ENCODE measurements at places on chromosomes 1 and 21.

DNA sequence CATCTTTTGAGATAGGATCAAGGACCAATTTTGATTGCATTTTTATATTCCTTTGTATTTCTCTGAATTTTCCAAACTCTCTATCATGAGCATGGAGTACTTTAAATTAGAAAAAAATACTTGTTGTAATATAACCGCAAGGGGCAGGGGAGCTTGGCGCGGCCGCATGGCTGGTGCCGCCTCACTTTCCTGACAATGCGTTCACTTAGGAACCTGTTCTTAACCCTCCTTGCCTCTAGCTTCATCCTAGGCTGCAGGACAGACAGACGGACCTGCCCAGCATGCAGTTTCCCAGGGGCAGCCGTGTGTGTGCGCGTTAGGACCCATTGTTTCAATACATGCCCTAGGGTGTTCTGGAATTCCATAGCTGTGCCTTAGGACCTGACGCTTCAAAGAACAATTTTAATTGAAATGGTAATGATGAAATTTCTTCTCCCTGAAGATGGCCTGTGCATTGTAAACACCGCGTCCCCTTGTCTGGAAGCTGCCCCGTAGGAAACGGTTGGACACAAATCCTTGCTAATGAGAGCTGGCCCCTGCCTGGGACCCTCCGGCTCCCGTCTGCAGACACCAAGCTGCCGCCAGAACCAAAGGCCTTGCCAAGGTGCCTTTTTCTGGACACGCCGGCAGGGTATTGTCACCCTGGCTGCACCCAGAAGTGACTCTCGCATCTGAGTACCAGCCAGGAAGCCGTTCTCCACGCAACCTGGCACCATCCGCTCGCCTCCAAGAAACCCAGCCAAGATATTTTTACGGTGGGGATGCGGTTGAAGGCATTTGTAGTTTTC, 466.4 kb downstream of the NPHP4 start:
- DNase-seq, result no peak

GRCh38 chr1:39805385-39805784, 16.7 kb upstream of the BMP8B start:
- DNase-seq, result no peak

DNA sequence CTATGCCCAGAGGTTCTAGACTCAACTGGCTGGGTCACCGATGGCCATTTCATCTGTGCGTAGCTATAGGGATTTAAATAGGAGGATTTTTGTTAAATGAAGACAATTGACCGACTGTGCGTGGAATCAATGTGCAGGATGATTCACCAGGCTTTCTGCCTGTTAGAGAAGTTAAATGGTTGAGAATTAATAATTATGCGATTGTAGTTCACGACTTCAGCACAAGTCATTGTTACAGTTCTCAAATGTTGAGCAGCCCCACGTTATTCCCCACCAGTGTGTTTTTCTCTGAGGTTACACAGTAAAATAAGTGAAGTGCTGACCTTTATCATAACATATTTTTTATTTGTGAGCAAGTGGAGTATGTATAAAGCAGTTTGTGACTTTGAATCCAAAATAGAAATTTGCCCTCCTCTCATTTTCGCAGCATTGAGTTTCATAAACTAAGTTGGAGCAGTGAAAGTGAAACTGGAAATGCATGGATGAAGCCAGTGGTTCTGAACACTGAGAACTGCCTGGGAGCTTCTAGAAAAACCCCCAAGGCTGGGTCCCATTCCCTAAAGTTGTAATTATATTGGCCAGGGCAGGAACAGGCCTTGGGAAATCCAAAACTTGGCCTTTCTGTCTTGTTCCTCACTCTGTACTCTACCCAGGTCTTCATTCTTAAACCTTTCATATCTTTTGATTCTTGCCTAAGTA, 102.6 kb downstream of the GALNT2 start:
- DNase-seq, result no peak

DNA sequence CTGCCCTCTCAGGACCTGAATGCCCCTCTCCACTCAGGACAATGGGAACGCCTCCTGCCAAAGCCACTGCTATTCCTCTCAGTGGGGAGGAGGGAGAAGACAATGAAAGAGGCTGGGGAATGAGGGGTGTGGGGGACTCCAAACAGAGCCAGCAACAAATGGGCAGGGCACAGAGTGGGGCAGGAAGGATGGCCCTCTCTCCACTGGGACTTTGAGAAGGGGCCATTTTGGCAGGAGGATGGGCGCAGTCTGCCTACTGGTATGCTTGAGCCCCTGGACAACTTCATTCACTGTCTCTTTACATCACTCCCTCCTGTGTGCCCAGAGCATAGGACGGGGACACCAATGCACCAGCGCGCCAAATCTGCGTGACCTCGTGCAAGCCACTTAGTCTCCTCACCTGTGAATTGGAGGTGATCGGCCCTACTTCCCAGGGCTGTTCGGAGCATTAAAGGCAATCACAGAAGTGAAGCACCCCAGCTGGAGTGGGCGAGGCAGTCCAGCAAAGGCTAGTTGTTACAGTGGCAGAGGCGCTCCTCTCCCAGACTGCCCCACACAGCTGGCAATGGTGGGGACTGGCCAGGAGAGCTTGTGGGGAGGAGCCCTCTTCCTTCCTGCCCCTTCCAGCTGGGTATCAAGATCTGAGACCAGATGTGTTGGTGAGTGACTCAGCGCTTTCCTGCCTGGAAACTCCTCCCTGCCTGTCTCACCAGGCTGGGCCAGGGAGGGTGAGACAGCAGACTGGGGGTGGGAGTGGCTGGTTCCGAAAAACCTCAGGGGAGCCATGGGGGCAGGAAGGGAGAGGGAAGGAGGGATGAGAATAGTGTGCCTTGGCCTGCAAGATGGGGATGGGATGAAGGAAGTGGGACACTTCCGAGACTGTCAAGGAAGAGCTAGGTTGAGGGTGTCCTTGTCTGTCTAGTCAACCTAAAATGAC, 22.4 kb upstream of the SYNC start:
- no peak for DNase-seq

GRCh38 chr1:184483101-184483683, 96.4 kb downstream of the C1orf21 start:
- no peak for DNase-seq

GRCh38 chr1:51906306-51907078, 28.0 kb upstream of the NRDC start:
- DNase-seq, result no peak

GRCh38 chr1:16076031-16076864, 2.8 kb upstream of the FAM131C start:
- DNase-seq, result no peak

- DNase-seq, result no peak
Observed at GRCh38 chr1:109379422-109379821, 18.3 kb downstream of the SORT1 start.

GRCh38 chr1:239896980-239897379, 194.7 kb upstream of the FMN2 start:
- DNase-seq, result no peak

DNA sequence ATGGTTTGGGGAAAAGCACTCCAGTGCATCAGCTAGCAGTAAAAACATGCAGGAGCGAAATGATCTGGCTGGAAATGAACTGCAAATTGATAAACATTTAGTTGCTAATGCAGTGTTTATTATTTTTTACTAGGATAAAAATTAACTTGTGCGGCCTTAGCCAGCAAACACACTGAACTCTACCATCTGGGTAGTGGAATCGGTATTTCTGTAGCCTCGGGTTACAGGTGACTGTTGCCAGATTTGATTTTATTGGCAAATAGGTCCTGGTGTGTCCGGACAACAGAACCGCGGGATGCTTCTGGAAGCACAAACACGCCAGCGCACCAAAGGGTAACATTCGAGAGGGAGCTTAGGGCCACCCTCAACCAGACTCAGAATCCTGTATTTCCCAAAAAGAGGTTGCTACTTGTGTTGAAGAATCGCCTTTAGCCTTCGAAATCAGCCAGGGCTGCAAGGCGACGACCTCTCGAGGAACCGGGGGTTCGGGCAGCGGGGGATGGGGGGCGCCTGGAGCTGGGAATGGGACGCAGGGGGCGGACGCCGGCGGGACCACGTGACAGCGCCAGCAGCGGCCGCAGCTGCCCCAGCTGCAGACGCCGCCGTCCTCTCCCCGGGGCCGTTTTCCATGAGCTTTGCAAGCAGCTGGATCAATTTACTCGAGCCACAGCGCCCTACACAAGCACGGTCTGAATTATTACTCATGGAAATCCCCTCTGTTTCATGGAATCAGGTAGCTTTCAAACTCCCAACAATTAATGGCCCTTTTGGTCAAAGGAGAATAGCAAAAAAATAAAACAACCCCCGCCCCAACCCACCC, 158.8 kb downstream of the TOMM20 start:
- no peak for DNase-seq

DNA sequence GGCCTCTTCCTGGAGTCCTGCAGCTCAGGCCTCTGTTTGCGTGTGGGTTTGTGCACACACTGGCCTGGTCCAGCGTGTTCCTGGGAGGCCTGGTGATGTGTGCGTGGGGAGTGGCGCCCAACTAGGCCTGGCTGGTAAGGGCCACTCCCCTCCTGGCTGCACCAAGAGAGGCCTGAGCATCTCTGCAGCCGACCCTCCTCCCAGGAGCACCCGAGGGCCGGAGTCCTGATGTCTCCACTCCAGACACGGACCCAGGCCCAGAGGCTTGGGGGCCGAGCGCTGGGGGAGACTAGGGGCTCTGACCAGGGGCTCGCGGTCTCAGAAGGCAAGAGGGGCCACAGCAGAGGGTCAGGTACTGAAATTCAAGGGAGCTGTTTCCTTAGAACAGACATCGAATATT, 33.3 kb downstream of the MORN1 start:
- DNase-seq, result no peak

- no peak for DNase-seq
Observed at GRCh38 chr1:237478842-237479241, 411.9 kb downstream of the ZP4 start.

DNA sequence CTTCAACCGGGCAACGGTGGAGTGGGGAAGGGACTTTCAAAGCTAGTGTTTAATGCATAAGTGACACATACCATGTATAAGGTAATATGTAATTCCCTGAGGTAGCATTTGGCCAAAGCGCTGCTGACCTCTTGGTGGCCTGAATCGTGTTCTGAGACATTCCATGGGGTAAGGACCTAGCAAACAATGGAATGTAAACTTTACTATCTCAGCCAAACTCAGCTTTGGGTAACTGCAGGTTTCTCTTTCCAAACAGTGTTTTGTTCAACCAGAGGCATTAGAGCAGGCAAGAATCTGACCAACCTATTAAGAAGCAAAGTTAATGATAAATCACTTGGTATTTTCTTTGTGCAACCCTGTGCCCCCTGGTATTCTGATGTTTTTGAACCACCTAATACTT, 22.0 kb downstream of the TGFB2 start:
- DNase-seq, result no peak

GRCh38 chr1:226943156-226943555, 3.1 kb downstream of the COQ8A start:
- DNase-seq, result no peak

- peak; percentile 11 for DNase-seq
Observed at GRCh38 chr1:21468599-21468998, 28.7 kb downstream of the NBPF3 start.

- no peak for DNase-seq
Observed at GRCh38 chr1:228064741-228065542, 17.6 kb upstream of the ARF1 start.

DNA sequence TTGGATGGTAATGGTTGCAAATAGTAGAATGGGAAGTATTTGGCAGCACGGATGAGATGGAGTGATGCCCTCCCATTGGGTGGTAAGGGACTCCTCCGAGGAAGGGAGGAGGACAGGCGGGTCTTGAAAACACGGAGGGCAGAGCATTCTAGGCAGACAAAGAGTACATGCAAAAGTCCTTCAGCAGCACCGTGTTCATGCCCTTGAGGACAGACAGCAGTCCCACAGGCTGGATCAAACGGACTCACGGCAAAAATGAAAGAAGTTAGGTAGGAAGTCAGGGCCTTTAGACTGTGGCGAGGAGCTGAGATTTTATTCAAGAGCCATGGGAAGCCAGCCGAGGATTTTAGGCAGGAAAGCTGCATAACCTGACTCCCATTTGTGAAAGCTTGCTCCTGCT, 253.9 kb downstream of the RHOU start:
- DNase-seq, result no peak

DNA sequence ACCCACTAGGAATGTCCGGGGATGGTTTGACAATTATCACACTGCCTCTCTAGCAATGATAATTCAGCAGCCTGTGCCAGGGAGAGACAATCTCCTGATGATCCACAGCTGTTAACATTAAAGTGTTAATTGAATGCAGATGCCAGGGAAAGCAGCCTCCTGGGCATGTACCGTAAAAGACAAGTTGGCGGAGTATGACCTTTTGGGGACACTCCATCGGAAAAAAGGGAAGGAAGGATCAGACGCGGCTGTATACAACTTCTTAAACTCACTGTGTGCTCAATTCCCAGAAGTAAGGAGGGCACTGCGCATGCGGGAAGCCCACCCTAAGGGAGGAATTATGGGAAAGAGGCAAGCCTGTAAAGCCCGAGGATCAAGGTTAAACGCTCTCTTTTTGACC, 62.6 kb downstream of the MAP3K7CL start:
- no peak for DNase-seq

- no peak for DNase-seq
Observed at GRCh38 chr1:59707178-59707791, 107.5 kb upstream of the HOOK1 start.

- no peak for DNase-seq
Observed at GRCh38 chr1:158691907-158692306, 5.4 kb upstream of the SPTA1 start.

GRCh38 chr1:186682736-186683135, 2.5 kb upstream of the PTGS2 start:
- DNase-seq, result no peak

DNA sequence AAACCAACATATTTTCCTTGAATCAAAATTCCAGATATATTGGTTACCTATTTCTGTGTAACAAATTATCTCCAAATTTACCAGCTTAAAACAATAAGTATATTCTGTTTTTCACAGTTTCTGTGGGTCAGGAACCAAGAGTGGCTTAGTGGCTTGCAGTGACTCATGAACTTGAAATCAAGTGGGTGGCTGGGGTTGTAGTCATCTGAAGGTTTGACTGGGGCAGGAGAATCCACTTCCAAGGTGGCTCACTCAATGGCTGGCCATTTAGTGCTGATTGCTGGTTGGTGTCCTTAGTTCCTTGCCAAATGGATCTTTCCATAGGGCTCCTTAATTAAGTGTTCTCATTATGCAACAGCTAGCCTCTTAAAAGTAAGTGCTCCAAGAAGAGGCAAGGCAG, 43.8 kb downstream of the ALG14 start:
- no peak for DNase-seq

DNA sequence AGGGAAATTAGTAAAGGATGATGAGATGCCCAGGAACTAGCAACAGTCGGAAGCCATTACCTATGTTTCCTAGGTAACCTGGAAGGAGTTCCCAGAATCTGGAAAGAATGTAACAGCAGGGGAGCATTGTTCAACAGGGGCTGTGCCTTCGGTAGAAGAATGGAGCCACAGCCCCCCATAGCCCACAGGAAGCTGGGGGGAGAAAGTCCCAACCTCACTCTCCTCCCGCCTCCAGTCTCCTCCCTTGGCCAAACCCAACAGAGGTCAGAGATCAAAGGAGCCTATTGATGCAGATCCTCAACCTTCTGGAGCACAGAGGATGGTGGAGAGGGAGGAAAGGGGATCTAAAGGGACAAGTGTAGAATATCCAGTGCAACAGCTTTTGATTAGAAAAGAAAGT, 131.5 kb upstream of the SLC44A3 start:
- DNase-seq, result no peak

Data from stimulated activated CD8-positive, alpha-beta memory T cell treated with anti-CD3 and anti-CD28 coated beads, Interleukin-7, amount 100 ng/mL, for 48 hours (primary cell).